ENCODE measurements at places on chromosomes 4 and X.

DNA sequence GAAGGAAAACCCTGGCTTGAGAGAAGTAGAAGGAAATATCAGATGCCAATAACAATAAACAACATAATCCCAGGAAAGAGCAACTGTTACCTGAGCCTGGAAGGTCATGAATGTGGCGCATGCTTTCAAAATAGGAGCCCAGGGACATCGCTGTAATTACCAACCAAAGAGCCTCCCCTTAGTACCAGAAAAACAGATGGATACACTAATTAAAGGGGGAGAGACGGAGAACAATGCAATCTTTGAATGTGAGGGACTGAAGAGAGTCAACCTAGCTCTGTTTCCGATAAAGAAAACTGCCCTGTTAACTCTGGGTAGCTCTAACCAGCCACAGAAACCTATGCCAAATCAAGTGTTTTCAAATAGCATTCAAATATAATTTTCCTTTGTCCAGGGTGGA is 161.4 kb downstream of the ENOX2 start:
- DNase-seq = no peak

- no peak for DNase-seq
Observed at GRCh38 chr4:72319601-72320021, 249.4 kb downstream of the ADAMTS3 start.

DNA sequence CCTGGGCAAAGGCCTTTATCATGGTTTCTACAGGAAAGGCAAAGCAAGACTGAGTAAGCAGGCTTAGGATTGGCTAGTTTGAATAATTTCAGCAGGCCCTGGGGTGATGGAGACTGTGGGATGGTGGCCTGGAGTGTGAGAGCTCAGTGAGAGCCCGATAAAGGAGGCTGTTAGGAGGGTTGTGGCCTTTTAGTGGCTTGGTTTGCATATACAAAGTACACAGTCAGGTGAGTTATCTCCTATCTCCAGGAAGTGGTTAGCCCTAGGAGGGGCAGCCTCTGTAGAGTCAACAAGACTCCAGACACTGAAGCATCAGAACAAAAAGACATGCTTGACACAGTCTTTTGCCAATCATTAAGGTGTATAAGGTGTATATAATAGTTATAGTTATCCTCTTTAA is 157.2 kb downstream of the CFAP299 start:
- peak; percentile 24 for DNase-seq

DNA sequence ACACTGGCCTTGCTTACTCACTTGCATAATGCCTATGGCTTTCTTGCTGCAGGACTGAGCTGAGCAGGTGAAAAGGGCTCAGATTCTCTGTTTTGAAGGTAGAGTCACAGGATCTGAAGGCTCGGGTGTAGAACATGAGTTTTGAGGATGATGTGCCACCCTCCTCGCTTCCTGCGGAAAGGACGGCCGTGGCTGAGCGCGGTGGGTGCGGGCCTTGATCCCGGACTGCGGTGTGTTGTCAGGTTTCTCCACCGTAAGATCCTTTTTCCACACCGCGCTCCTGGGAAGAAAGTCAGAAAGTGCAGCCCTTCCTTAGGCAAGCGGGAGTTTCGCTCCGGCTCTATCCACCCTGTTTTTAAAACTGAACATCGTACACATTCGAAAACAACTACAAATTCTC is 36.2 kb downstream of the ZFP42 start:
- no peak for DNase-seq

GRCh38 chrX:15672881-15673280 is 8.3 kb upstream of the CLTRN start:
- no peak for DNase-seq

DNA sequence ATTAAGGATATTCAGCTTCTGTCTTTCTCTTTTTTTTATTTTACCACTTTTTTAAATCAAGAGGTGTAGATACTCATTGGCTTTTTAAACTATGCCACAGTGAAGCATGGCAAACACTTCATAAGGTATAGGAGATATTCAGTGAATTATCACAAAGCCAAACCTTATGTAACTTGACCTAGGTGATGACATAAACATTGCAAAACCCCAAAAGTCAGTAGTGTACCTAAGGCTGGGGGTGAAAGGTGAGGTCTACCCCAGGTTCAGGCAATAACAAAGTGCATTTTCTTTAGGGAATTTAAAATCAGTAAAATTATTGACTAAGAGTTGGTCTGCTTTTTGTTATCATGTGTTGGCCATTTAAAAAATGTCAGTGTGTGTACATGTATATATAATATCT is 39.1 kb downstream of the CDKL5 start:
- DNase-seq = no peak

DNA sequence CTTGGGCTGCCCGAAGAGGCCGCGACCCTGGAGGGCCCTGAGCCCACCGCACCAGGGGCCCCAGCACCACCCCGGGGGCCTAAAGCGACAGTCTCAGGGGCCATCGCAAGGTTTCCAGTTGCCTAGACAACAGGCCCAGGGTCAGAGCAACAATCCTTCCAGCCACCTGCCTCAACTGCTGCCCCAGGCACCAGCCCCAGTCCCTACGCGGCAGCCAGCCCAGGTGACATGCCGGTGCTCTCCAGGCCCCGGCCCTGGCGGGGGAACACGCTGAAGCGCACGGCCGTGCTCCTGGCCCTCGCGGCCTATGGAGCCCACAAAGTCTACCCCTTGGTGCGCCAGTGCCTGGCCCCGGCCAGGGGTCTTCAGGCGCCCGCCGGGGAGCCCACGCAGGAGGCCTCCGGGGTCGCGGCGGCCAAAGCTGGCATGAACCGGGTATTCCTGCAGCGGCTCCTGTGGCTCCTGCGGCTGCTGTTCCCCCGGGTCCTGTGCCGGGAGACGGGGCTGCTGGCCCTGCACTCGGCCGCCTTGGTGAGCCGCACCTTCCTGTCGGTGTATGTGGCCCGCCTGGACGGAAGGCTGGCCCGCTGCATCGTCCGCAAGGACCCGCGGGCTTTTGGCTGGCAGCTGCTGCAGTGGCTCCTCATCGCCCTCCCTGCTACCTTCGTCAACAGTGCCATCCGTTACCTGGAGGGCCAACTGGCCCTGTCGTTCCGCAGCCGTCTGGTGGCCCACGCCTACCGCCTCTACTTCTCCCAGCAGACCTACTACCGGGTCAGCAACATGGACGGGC is 579 bp downstream of the ABCD1 start:
- DNase-seq = peak; percentile 10

DNA sequence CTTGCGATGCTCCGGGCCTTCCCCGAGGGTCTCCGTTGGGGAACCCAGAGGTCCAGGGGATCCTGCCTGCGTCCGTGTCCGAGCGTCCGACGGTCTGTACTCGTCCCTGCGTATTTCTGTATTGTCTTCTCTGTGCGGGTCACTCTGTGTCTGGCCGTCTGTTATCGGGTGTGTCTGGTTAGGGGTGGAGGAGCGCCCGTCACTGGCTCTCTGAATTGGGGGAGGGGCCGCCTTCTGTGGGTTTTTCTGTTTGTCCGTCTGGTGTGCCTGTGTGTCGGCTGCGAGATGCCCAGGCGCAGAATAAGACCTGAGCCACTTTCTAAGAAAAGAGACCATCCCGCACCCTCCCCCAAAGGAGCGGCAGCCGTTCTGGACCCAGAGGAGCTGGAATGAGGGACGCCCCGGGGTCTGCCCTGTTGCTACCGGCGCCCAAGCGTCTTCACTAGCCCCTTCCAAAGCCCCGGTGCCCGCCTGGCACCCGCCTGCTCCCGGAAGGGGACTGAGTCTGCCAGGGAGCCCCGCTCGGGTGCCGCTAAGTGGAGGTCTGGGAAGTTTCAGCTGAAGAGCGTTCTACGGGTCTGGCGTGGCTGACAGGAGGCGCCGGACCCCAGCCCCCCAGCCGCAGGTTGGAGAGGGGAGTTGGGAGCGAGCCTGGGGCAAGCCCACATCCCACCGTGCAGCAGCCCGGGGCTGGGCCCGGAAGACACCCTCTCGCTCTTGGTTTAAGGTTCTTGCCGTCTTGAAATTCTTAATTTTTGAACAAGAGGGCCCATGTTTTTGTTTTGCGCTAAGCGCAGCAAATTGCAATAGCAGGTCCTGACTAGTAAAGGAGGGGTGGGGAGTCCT is 1.0 kb upstream of the OTOP1 start:
- no peak for DNase-seq

DNA sequence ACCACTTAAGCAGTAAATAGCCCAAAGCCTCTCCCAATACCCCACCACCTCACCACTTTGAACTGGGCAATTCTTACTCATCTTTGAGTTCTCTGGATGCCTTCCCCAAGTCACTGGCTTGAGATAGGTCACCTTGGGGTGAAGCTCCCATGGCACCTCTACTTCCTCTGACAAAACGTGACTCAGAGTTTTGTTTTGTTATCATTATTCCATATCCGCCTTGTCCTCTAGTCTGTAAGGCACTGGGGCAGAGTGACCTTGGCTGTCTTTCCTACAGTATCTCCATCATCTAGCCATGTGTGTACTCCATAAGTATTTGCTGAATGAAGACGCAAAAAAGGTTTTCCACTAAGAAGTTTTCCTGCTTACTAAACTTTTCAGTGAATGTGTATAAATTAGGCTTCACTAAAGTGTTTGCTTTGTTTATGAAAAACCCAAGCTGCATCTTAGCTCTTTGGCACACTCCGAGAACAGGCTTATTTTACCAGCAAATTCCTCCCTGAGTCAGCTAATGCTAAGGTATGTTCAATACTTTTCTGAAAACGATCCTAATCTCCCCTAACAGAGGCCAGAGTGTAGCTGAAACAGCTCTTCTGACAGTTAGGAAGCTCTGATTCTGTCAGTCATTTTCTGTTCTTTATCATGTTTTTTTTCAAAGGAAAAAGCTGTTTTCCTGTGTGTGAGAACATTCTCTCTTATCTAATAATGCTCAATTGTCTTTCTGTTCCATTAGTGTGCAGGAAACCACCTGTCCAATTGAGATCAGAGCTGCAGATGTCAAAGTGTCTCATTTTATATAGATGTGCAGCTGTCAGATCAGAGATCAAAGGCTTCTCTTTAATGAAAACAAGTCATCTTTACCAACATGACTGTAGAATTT is 30.2 kb upstream of the TSPAN5 start:
- DNase-seq = peak; percentile 30

DNA sequence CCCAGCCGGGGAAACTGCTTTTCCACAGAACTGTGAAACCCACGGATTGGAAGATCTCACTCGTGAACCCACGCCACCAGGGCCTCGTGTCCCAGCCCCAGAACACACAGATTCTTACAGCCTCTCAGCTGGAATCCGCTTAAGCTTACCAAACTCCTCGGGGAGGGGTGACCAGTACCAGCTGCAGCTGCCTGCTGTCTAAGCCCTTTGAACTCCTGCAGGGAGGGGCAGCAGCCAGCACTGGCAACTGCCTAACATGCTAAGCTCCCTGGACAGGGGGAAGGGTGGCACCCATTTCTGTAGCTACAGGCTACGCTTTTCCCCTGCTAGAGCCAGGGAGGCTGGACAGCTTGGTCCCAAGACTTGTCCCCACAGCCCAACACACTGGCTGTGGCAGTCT is 38.4 kb downstream of the TBL1X start:
- no peak for DNase-seq

- no peak for DNase-seq
Observed at GRCh38 chr4:40003986-40004385, 26.3 kb upstream of the PDS5A start.
